ENCODE measurements at places on chromosomes 12 and 14. TPM values are rescaled to one million over a fixed set of nuclear protein-coding genes. Genes with fewer than 3 reads are reported as not detected.

GRCh38 chr14:32468955-32469354 lies 139.9 kb downstream of the AKAP6 start:
- H3K27ac ChIP-seq: peak overlapping the region; percentile 65
- H3K4me3 ChIP-seq: no peak overlapping the region
- H3K4me1 ChIP-seq: peaks cover 38% of the 10 kb centered on the region

- no peak overlapping the region for H3K27ac ChIP-seq
- H3K4me3 ChIP-seq: no peak overlapping the region
- H3K27me3 ChIP-seq: no peaks in the 10 kb centered on the region
- no peaks in the 10 kb centered on the region for H3K36me3 ChIP-seq
- H3K4me1 ChIP-seq: no peaks in the 10 kb centered on the region
- DNase-seq: no peak
Observed at GRCh38 chr12:120075034-120075616, 41.4 kb downstream of the RAB35 start.

- H3K4me3 ChIP-seq: no peak overlapping the region
- DNase-seq: no peak
- no peaks in the 10 kb centered on the region for H3K36me3 ChIP-seq
- no peak overlapping the region for H3K27ac ChIP-seq
- no peaks in the 10 kb centered on the region for H3K4me1 ChIP-seq
- no peaks in the 10 kb centered on the region for H3K27me3 ChIP-seq
Observed at GRCh38 chr12:78641837-78642423, 222.6 kb upstream of the SYT1 start.

GRCh38 chr12:56007564-56008559 lies 10.8 kb downstream of the SUOX start:
- no peaks in the 10 kb centered on the region for H3K27me3 ChIP-seq
- peaks cover 19% of the 10 kb centered on the region for H3K4me1 ChIP-seq
- no peak for DNase-seq

DNA sequence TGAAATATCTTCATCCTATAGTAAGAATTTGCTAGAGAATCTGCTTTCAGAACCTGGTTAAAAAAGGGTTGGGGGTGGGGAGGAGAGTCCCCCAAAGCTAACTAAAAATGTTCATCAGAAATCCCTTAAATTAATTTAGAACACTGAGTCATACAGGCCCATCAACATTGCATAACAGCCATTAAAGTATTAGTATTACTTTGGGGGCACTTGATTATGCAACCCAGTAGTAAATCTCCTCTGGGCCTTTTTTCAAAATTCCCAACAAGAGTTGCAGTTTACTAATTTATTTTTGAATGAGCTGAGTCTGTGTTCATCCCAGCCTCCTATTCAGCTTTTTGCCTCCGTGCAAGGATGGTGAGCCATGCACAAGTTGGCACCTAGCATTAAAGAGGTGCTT lies 8.8 kb upstream of the SLC24A4 start:
- no peaks in the 10 kb centered on the region for H3K36me3 ChIP-seq
- H3K27me3 ChIP-seq: no peaks in the 10 kb centered on the region
- no peak overlapping the region for H3K27ac ChIP-seq
- DNase-seq: no peak
- peaks cover 2% of the 10 kb centered on the region for H3K4me1 ChIP-seq
- H3K4me3 ChIP-seq: no peak overlapping the region

DNA sequence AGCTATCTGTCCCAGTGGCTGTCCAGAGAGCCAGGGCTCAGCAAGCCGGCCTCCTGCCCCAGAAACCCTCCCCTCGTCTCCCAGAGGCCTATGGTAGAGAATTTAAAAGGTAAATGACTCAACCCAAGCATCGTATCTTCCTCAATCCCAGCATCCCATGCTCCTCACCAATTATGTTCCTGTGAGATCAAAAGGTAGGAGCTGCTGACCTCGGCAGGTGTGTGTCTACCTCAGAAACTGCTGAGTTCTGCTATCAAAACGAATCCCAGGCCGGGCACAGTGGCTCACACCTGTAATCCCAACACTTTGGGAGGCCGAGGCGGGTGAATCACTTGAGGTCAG lies 49.3 kb downstream of the FOXN3 start:
- H3K27ac ChIP-seq: no peak overlapping the region
- H3K36me3 ChIP-seq: no peaks in the 10 kb centered on the region
- H3K27me3 ChIP-seq: no peaks in the 10 kb centered on the region
- H3K4me3 ChIP-seq: no peak overlapping the region
- DNase-seq: no peak

- no peaks in the 10 kb centered on the region for H3K27me3 ChIP-seq
- H3K4me1 ChIP-seq: no peaks in the 10 kb centered on the region
- H3K4me3 ChIP-seq: no peak overlapping the region
- H3K27ac ChIP-seq: no peak overlapping the region
- H3K36me3 ChIP-seq: no peaks in the 10 kb centered on the region
Observed at GRCh38 chr14:86035882-86036281, 505.9 kb downstream of the FLRT2 start.

GRCh38 chr12:51976376-51977160 lies 25.1 kb downstream of the ACVR1B start:
- no peak overlapping the region for H3K4me3 ChIP-seq
- H3K36me3 ChIP-seq: peaks cover 49% of the 10 kb centered on the region
- no peaks in the 10 kb centered on the region for H3K27me3 ChIP-seq
- H3K27ac ChIP-seq: no peak overlapping the region
- DNase-seq: no peak

GRCh38 chr14:54711812-54712464 lies 145.0 kb downstream of the SAMD4A start:
- no peaks in the 10 kb centered on the region for H3K36me3 ChIP-seq
- no peaks in the 10 kb centered on the region for H3K27me3 ChIP-seq
- H3K27ac ChIP-seq: peak overlapping the region; percentile 79
- no peak for DNase-seq
- peaks cover 53% of the 10 kb centered on the region for H3K4me1 ChIP-seq

GRCh38 chr14:26606729-26607312 lies 9.0 kb upstream of the NOVA1 start:
- no peak for DNase-seq
- H3K27ac ChIP-seq: no peak overlapping the region
- H3K4me1 ChIP-seq: no peaks in the 10 kb centered on the region
- H3K4me3 ChIP-seq: no peak overlapping the region
- no peaks in the 10 kb centered on the region for H3K36me3 ChIP-seq

- H3K27me3 ChIP-seq: no peaks in the 10 kb centered on the region
- DNase-seq: no peak
- H3K27ac ChIP-seq: no peak overlapping the region
- peaks cover 100% of the 10 kb centered on the region for H3K36me3 ChIP-seq
- H3K4me1 ChIP-seq: no peaks in the 10 kb centered on the region
- no peak overlapping the region for H3K4me3 ChIP-seq
Observed at GRCh38 chr12:132015686-132016430, 66.1 kb downstream of the EP400 start.

DNA sequence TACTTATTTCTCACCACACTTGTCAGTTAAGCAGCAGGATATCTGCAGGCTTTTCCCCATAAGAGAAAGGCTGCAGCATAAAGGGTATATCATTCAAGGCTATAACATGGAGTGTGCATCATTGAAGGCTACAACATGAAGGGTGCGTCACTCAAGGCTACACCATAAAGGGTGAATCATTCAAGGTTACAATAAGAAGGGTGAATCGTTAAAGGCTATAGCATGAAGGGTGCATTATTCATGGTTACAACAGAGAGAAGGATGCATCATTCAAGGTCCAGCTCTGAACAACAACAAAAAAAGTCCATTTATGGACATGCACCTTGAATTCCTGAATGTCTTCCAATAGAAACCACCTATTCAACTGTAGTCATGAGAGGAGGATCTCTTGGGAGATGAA lies 32.8 kb upstream of the LUM start:
- no peaks in the 10 kb centered on the region for H3K36me3 ChIP-seq
- peaks cover 15% of the 10 kb centered on the region for H3K4me1 ChIP-seq
- H3K27me3 ChIP-seq: no peaks in the 10 kb centered on the region
- no peak overlapping the region for H3K27ac ChIP-seq

GRCh38 chr12:80598004-80598606 lies 109.3 kb upstream of the MYF6 start:
- no peak overlapping the region for H3K27ac ChIP-seq
- DNase-seq: no peak
- H3K4me1 ChIP-seq: no peaks in the 10 kb centered on the region
- no peaks in the 10 kb centered on the region for H3K27me3 ChIP-seq
- H3K4me3 ChIP-seq: no peak overlapping the region
- no peaks in the 10 kb centered on the region for H3K36me3 ChIP-seq

GRCh38 chr12:132323171-132324010 lies 6.0 kb downstream of the GALNT9 start:
- DNase-seq: no peak
- no peaks in the 10 kb centered on the region for H3K36me3 ChIP-seq
- H3K27ac ChIP-seq: no peak overlapping the region
- peak overlapping the region; percentile 2 for H3K4me3 ChIP-seq
- peaks cover 36% of the 10 kb centered on the region for H3K4me1 ChIP-seq

GRCh38 chr12:92765871-92766270 lies 63.1 kb downstream of the PLEKHG7 start:
- H3K36me3 ChIP-seq: no peaks in the 10 kb centered on the region
- H3K27ac ChIP-seq: no peak overlapping the region
- DNase-seq: no peak
- no peaks in the 10 kb centered on the region for H3K27me3 ChIP-seq
- H3K4me3 ChIP-seq: no peak overlapping the region

Gene ADAMTS20
- total RNA-seq: not detected

Gene SRGAP1
- total RNA-seq: 15.4 TPM

Gene KRT74
- total RNA-seq: not detected

Gene NEDD1
- total RNA-seq: 16.8 TPM

Gene MYH6
- 0.06 TPM for total RNA-seq

Gene RAB15
- total RNA-seq: 8.7 TPM
